ENCODE measurements at places on chromosomes 3 and 15. TPM values are rescaled to one million over a fixed set of nuclear protein-coding genes. Genes with fewer than 3 reads are reported as not detected.

The GOLGA6L4 gene
- 2.5 TPM for total RNA-seq

The PPP2R3A gene
- 82.8 TPM for total RNA-seq

The CLDN18 gene
- total RNA-seq = not detected

The PLIN1 gene
- total RNA-seq = 3.9 TPM

The STXBP5L gene
- not detected for total RNA-seq

GRCh38 chr15:68643216-68643830 is 64.5 kb downstream of the CORO2B start:
- peak; percentile 33 for DNase-seq

GRCh38 chr3:152443212-152444023 is 174.7 kb downstream of the MBNL1 start:
- DNase-seq = no peak

- no peak for DNase-seq
Observed at GRCh38 chr3:169984292-169984691, 17.7 kb downstream of the SEC62 start.

All from cardiac septum (tissue), 1 donor.